Large intestine (tissue), 12 donors: ENCODE measurements at places on chromosomes 2 and 18. TPM values are rescaled to one million over a fixed set of nuclear protein-coding genes. Genes with fewer than 3 reads are reported as not detected.

TGFA gene
- 8.4 TPM for polyA plus RNA-seq

ST8SIA5 gene
- 1.3 TPM for polyA plus RNA-seq

ARHGAP15 gene
- 16.4 TPM for polyA plus RNA-seq

IL1RL1 gene
- polyA plus RNA-seq = 0.46 TPM

CFAP53 gene
- polyA plus RNA-seq = 0.91 TPM

SLC40A1 gene
- 304 TPM for polyA plus RNA-seq

CCDC148 gene
- 0.61 TPM for polyA plus RNA-seq

POTEC gene
- 0.06 TPM for polyA plus RNA-seq
